T-helper 17 cell (primary cell): ENCODE measurements at places on chromosomes 12 and 14. TPM values are rescaled to one million over a fixed set of nuclear protein-coding genes. Genes with fewer than 3 reads are reported as not detected.

The CDCA3 gene
- total RNA-seq = 0.65 TPM

The VWF gene
- total RNA-seq = 4.1 TPM

The WDR20 gene
- 50.7 TPM for total RNA-seq

The PRPH gene
- not detected for total RNA-seq

The SMAGP gene
- 1.9 TPM for total RNA-seq

The BICDL1 gene
- total RNA-seq = 146 TPM

The LRTM2 gene
- total RNA-seq = not detected

The GUCY2C gene
- not detected for total RNA-seq

The RFX4 gene
- not detected for total RNA-seq

The CLEC2A gene
- total RNA-seq = not detected

The SPTB gene
- 8.4 TPM for total RNA-seq

The SRGAP1 gene
- 0.13 TPM for total RNA-seq

The C12orf42 gene
- 3.3 TPM for total RNA-seq

The BIN2 gene
- 233 TPM for total RNA-seq

The PDE6H gene
- total RNA-seq = not detected

The MYO1A gene
- not detected for total RNA-seq

The TSPAN19 gene
- total RNA-seq = not detected

The CTSG gene
- not detected for total RNA-seq
